ENCODE measurements at places on chromosomes 1 and 21. TPM values are rescaled to one million over a fixed set of nuclear protein-coding genes. Genes with fewer than 3 reads are reported as not detected.

- DNase-seq: no peak
Measured at GRCh38 chr1:20530901-20531300, 21.5 kb upstream of the FAM43B start.

- DNase-seq: peak; percentile 70
Measured at GRCh38 chr1:9108056-9108665, 20.7 kb downstream of the GPR157 start.

- no peak for DNase-seq
Measured at GRCh38 chr1:155910621-155911121, 478 bp downstream of the RIT1 start.

DNA sequence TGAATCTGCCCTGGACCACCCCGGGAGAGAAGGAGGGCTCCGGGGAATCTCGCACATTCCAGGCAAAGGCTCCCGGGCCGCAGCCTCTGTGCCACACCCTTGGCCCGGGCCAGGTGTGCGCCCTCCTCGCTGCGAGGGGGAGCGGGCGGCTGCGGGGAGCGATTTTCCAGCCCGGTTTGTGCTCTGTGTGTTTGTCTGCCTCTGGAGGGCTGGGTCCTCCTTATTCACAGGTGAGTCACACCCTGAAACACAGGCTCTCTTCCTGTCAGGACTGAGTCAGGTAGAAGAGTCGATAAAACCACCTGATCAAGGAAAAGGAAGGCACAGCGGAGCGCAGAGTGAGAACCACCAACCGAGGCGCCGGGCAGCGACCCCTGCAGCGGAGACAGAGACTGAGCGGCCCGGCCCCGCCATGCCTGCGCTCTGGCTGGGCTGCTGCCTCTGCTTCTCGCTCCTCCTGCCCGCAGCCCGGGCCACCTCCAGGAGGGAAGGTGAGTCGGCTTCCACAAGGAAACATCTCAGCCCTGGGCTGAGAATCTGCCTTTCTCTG is at the start of gene LAMC2:
Gene LAMC2, plus strand, starts transcription at position 324 of the 550 bp plus-strand sequence. Its CDS starts 89 bp downstream, at position 413.
- DNase-seq: no peak

DNA sequence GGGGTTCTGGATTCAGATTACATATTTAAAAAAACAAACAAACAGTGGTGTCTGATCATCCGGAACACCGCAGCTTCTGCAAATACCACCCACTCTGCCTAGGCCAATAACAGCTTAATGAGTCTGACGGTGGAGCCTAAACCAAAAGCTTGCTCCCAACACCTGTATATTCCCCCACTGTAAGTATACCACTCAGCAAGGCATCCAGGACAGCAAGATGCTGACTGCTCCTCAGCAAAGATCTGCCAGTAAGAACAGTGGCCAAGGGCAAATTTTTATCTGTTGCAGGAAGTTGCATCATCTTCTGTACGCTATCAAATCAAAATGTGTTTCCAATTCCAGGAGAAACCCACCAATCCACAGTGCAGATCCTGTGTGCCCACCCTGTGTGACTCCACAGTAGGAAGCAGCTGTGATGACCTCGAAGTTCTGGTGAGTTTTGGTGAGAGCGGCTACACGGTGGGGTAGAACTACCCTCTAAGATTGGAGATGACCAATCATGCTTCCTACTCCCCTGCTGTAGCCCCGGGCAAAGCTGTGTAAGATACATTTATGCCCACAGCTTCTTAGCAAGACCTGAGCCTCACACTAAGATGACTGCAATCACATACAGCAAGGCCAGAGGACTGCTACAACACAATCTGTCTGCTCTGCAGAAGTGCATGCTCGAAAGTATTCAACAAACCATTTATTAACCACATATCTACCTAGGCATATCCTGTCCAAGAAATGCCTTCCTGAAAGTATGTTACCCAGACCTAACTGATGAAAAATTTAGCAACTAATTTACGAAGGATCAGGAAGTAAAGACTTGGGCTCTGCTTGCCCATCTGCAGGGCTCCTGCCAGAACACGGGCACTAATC is 30.5 kb downstream of the SIPA1L2 start:
- no peak for DNase-seq

GRCh38 chr1:32208891-32209328 is at the start of gene DCDC2B:
DCDC2B (plus strand) TSS chr1:32209089; CDS start chr1:32209094, 5 bp downstream.
- DNase-seq: no peak

DNA sequence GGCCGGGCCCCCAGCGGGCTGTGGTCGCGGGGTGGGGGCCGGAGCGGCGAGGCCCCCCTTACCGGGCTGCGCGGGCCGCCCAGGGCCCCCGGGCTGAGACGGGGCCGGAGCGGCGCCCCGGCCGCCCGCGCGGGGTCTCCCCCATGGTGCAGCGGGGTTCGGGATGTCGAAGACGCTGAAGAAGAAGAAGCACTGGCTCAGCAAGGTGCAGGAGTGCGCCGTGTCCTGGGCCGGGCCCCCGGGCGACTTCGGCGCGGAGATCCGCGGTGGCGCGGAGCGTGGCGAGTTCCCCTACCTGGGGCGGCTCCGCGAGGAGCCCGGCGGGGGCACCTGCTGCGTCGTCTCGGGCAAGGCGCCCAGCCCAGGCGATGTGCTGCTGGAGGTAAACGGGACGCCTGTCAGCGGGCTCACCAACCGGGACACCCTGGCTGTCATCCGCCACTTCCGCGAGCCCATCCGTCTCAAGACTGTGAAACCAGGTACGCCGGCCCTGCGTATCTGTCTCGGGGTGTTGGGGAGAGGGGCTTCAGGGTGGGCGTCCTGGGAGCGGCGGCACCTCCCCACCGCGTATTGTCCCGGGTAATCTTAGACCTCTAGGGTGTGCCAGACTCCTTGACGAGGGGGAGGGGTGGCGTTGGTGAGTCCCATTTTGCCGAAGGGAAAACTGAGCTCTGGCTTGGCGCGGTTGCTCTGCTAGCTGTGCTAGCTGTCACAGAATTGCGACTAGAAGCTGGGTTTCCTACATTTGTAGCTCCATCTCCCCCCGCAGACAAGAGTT is 745 bp downstream of the MAGI3 start:
- DNase-seq: peak; percentile 80

- DNase-seq: no peak
Measured at GRCh38 chr1:111446967-111447892, 1.8 kb downstream of the WDR77 start.

- DNase-seq: no peak
Measured at GRCh38 chr21:35342440-35342839, 293.3 kb upstream of the RUNX1 start.

GRCh38 chr1:4585216-4585615 is 69.2 kb upstream of the AJAP1 start:
- DNase-seq: peak; percentile 53

DNA sequence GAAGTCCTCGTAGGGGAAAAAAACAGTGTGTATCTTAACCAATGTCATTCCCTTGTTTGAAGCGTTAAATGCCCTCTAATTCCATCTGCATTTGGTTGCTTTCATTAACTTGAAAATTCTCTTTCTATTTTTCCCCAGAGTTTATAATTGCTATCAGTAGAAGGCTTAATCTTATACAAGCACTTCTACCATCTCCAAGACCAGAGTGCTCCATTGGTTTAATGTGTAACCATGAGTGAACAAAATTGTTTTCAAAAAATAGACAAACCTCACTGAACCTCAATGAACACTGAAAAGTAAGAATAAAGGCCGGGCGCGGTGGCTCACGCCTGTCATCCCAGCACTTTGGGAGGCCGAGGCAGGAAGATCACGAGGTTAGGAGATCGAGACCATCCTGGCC is 141.3 kb downstream of the RGS7 start:
- DNase-seq: no peak

DNA sequence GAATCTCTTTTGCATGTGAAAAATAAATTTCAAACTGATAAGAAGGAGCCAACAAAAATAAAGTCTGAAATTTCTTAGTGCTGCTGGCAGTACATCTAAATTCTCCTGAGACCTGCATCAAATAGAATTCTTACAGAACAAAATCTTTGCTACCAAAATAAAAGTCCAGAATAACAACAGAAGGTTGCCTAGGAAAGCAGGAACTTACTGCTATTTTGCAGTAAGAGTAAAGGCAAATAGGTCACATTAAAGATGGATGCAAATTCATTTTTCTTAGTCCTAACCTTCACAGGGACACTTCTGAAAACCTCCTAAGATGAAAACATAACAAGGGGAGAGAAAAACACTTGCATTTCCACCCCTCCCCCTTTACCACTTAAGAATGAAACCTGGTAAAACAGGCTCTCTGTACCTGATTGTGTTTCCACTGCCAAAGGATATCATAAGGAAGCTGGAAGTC is 59.0 kb downstream of the RUSC1 start:
- no peak for DNase-seq

DNA sequence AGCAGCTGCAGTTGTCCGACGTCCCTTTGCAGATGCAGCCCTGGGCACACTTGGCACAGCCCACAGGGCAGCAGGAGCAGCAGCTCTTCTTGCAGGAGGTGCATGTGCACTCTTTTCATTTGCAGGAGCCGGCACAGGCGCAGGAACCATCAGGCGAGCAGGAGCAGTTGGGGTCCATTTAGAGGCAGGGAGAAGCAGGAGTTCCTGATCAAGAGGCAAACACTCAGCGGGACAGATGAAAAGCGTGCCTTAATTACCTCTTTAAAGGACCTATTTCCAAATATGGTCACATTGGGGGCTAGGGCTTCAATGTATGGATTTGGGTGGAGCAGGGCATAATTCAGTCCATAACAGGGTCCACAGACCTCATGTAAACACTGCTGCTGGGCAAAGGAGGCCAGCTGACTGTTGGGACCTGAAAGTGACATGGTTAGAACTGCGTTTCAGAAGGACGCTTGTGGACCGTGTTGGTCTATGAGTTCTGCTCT is 4.3 kb upstream of the CPLANE2 start:
- no peak for DNase-seq

DNA sequence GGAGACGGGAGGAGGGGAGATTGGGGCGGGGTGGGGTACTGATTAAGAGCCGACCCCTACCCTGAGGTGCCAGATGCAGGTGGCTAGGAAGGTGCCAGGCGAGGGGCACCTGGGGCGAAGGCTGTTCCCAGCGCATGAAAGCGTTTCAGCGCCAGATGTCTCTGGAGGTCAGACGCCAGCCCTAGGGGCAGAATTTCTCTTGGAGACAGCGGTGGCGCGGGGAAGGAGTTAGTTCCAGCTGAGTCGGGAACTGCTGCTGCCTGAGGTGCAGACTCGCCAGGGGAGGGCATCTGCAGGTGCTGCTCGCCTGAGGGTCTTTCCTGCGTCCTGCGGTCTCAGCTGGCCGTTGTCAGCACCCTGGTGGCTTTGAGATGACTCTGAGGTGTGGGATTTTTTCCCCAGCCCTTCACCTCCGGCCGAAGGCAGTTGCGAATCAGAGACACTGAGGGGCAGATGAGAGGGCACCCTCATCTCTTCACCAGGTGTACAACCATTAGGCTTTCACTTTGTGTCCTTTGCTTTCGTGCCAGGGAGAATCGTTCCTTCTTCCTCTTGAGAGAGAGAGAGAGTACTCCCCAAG is 539 bp downstream of the CGN start:
- DNase-seq: no peak

GRCh38 chr1:205028924-205029323 is 14.1 kb upstream of the CNTN2 start:
- no peak for DNase-seq

- DNase-seq: no peak
Measured at GRCh38 chr1:150268340-150268704, 494 bp downstream of the APH1A start.

- peak; percentile 83 for DNase-seq
Measured at GRCh38 chr1:3170561-3171453, 101.8 kb downstream of the PRDM16 start.

DNA sequence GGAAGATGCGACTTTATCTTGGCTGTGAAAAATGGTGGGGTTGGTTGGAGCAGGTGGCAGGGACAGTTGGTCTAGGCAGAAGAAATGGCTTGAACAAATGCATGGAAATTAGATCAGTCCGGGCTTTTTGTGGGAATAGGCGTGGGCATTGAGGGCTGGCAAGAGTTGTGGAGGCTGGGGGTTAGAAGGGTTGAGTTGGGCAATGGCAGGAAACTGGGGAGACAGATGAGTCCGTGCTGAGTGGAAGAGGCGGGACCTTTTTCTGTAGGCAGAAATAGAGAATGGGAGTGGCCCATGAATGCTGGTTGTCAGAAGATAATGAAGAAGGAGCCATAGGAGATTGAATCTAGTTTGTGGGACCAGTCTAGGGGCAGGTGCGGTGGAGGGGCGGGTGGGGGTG is 6.9 kb downstream of the PDPN start:
- DNase-seq: no peak

DNA sequence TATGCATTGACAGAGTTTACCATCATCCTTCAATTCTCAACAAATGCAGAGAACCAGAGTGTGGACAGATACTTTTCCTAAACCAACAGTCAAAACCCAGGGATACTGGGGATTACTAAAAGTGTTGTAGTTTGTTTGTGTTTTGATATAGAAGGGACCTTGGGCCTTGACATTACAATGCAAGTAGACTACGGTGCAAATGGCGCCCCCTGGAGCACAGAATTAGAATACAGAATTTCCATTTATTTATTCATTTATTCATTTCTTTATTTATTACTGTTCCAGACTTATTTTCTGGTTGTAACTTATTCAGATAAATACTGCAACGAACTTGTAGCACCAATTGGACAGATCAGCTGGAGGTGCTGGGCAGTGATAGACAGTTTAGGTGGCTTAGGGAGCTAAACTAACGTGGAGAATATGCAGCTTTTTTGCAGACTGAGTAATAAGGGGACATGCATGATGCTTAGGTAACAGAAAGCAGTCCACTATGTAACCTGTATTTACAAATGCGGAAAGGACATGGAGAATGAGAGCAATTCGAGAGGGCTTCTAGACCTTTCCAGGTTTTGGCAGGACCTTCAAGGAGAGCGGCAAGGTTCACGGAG is 42.6 kb downstream of the KIRREL1 start:
- DNase-seq: no peak

CYP4A22 gene
- not detected for total RNA-seq

AMPD1 gene
- 0.30 TPM for total RNA-seq

AMIGO1 gene
- 13.8 TPM for total RNA-seq

SFN gene
- not detected for total RNA-seq

HSD3B2 gene
- total RNA-seq: not detected

AGT gene
- total RNA-seq: 71.0 TPM

MMEL1 gene
- not detected for total RNA-seq

KCNT2 gene
- 2.1 TPM for total RNA-seq

SPRR1A gene
- not detected for total RNA-seq

Measured in cardiac septum (tissue), 1 donor.